ENCODE measurements at places on chromosomes 6 and 20.

DNA sequence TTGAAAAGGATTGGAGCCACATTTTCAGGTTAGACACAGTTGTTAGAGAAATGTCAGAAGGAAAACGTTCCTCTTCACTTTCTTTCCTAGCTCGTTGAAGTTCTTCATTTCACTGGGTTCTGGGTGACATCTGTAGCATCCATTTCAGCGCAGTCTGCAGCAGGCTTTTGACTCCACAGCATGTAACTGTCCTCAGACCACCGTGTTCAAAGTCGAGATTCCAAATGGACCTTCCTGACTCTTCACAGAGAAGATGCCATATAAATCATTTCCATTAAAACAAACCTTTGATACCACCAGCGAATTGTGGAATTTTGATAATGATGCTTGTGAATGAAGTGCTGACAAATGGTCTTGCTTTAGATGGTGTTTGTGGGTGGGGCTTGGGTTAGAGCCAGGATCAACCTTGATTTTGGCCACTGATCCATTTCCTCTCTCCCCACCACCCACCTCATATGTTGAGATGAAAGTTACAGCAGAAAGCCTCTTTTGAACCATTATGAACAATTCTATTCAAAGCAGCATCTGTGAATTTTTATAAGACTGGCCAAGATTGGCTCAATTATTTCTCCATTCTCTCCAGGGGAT is 185.3 kb upstream of the PREP start:
- DNase-seq, result no peak

GRCh38 chr6:139027620-139028182 is 844 bp upstream of the ABRACL start:
- no peak for DNase-seq

DNA sequence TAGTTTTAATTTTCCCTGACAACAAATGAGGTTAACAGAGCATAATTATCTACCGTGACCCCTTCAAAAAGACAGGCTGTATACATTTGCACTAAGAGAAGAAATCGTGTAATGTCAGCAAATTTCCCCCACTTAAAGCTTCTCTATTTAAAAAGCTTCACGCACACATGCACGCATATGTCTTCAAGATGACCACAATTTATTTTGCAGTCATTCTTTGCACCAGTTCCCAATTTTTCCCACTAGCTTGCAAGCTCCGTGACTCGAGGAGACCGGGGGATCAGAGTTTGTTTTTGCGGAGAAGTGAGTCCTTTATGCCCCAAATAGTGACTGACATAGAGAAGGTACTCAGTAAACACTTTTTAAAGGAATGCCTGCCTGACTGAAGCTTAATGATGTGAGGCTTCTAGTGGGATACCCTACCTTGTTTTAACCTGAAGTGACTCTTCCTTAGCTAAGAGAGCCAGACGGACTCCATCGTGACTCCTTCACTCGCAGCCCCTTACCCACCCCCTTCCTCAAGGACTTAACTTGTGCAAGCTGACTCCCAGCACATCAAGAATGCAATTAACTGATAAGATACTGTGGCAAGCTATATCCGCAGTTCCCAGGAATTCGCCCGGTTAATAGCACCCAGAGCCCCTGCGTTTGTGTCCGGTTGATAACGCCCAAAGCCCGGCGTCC is 9.3 kb upstream of the NQO2 start:
- no peak for DNase-seq

DNA sequence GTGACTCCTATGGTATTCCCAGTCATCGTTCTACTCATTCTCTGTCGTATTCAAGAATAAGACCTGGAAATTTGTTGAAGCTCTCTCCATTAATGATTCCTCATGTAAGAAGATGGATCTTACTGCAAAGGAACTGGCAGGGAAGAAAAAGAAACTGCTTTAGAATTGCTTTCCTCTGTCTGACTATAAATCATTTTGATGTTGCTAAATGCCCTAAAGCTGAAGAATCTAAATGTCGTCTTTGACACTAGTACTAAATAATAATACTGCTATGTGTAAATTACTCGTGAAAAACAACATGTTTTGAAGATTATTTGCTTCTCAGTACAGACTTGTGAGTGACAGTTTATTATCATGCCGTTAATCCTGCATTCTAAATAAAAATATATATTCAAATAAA is 20.5 kb upstream of the MYLIP start:
- no peak for DNase-seq

DNA sequence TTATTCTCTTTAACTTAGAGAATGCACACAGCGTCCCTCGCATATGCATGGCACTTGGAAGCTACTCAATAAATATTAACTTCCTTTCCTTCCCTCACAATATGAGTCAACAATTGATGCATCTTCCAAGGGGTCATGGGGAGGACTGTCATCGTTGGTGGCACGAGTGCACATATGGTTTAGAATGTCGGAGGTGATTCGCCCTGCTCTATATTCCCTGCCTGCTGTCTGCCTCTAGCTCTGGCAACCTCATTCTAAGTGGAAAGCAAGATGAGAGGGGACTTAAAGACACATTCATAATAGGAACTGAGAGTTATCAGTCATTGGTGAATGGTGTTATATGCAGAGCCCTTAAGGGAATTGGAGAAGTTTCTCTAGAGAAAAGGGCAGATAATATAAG is 44.6 kb downstream of the MAK start:
- no peak for DNase-seq

DNA sequence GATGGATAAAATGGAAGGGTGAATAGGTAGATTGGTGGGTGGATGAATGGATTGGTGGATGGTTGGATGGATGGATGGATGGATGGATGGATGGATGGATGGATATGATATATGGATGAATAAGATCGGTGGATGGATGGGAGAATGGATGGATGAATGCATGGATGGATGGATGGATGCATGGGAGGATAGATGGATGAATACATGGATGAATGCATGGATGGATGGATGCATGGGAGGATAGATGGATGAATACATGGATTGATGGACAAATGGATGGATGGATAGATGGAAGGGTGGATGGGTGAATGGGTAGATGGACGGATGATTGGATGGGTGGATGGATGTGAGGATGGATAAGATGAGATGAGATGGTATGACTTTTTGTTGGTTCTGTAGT is 95.7 kb upstream of the DUSP22 start:
- DNase-seq, result no peak

DNA sequence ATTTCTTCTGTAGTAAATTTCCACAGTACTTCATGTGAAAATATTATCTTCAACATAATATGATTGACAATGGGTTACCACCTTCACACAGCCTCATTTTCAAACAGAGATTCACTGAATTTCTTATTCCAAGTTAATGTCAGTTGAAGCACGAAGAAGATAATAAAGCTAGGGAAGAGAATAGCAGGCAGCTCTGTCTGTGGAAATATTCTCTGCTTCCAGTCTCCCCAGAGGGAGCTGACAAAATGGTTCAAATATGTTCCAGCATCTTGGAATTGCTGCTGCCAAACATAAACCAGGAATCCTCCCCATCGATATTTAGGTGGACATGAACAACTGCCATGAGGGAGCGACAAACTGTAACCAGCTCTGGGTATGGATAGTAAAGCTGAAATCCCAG is 224.8 kb downstream of the GJA1 start:
- DNase-seq, result no peak

DNA sequence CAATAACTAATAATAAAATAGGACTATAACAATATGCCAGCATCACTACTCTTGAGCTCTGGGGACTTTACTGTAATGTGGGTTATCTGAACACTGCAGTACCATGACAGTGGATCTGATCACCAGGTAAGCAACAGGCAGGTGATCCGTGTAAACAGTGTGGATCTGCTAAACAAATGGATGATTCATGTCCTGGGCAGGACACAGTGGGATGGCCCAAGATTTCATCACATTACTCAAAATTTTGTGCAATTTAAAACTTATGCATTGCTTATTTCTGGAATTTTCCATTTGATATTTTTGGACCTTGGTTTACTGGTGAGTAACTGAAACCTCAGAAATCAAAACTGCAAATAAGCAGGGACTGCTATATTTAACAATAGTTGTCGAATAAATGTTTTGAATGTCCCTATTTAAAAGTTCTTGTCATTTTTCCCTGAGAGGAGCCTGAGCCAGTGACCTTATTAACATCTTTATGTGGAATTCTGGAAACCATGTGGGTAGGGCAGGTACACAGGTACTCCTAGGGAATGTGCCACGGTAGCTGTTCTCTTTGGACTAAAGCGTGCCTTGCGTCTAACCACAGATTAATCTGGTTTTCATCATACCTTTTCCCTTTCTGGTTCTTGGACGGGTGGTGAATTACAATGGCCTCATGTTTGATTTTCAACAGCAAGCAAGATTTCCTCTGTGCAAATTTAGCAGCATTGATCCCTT is 214.5 kb upstream of the SASH1 start:
- DNase-seq, result no peak

DNA sequence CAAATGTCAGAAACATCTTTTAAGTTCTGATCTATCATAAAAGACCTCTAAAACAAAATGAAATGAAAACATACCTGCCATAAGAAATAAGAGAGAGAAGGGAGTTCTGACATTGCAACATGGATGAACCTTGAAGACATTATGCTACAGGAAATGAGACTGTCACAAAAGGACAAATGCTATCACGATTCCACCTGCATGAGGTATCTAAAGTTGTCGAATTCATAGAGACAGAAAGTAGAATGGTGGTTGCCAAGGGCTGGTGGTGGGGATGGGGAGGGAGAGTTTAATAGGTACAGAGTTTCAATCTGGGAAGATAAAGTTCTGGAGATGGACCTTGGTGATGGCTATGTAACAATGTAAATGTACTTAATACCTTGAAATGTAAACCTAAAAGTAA is 3.3 kb downstream of the EZR start:
- DNase-seq, result no peak

DNA sequence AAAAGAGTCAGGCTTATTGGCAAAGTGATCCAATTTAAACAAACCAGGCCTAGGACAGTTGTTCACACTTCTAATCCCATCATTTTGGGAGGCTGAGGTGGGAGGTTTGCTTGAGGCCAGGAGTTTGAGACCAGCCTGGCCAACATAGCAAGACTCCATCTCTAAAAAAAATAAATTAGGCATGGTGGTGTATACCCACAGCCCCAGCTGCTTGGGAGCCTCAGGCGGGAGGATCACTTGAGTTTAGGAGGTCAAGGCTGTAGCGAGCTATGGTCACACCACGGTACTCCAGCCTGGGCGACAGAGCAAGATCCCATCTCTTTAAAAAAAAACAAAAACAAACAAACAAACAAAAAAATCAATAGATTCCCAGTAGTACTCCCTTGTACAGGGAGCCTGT is 86.8 kb downstream of the SASH1 start:
- no peak for DNase-seq

GRCh38 chr6:153780011-153780410 is 259.0 kb upstream of the OPRM1 start:
- no peak for DNase-seq

DNA sequence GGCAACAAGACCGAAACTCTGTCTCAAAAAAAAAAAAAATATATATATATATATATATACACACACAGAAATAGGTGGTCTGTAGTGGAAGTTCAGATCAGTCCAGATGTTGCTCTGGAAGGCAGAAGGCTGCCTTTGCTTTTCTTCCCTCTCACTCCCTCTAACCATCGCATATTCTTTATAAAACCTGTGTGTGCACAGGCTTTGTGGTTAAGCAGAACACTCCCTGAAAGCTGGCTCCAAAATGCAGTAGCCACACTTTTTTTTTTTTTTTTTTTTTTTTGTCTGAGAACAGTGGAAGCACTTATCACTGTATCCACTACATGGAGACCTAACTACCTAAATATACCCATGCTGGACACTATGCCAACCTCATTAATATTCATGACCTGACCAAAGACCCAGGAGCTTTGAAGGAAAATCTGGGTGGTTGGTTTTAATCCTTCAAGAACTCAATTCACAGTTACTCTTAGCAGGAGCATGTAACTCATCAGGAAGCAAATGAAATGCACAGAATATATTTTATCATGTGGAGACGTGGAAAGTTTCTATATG is 20.0 kb upstream of the GFOD1 start:
- no peak for DNase-seq

DNA sequence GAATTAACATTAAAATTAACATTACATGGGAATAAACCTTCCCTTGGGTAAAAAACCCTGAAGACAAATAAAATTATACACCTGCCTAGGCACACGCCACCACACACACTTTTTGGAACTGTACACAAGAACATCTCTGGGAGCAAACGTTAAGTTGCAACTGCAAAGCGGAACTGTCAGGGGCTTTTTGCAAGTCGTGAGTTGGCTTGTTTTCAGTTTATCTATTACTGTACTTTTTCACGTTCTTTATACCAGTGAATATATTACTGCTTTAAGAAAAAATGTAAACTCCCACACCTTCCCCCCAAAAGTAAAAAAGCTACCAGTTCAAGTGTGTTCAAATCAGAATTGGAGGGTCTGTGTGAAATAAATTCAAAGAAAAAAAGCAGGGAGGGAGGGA is 65.5 kb upstream of the NFATC2 start:
- no peak for DNase-seq

- no peak for DNase-seq
These were observed 32.9 kb downstream of the PMEPA1 start for GRCh38 chr20:57676589-57677583.

GRCh38 chr6:3120765-3121089 is 2.2 kb downstream of the BPHL start:
- no peak for DNase-seq

DNA sequence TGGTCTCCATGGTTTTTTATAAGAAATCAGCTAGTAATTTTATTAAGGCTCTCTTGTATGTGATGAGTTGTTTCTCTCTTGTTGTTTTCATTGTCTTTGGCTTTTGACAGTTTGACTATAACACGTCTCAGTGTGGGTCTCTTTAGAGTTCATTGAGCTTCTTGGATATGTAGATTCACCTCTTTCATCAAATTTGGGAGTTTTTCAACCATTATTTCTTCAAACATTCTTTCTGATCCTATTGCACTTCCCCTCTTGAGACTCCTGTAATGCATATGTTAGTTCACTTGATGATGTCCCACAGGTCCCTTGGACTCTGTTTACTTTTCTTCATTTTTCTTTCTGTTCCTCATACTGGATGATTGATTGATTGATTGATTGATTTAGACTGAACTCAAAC is 7.0 kb upstream of the BAG2 start:
- no peak for DNase-seq

DNA sequence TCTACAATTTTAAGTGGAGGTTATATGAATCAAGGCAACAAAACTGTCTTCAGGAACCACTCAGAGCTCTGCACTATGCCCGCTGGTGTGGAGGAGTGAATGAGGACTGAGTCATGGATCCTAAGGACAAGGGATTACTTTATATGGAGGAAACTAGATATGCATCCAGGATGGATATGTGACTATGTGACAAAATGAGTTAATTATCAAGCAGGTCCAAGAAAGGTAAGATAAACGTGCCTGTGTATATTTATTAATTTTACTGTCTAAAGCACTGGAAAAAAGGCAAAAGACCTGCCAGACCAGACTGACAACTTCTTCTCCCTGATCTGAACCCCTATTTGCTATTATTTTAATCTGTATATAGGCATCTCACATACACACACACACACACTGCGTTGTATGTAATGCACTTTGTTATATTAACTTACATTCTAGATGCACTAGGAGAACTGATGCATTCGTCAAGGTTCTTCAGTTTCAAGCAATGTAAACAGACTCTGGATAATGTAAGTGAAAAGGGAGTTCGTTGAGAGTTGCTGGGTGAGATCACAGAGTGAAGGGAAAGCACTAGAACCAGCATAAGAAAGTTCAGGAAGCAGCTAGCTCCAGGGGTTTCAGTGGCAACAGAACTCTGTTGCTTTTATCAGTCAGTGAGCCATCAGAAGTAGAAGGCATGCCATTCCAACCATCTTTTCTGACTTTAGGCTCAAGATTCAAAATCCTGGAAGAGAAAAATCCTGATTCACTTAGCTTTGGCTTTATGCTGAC is 26.4 kb upstream of the ADGRG6 start:
- no peak for DNase-seq

Measured in anterior cingulate cortex (tissue), 58 donors.